ENCODE measurements at places on chromosomes 6 and 20.

- no peak for DNase-seq
Measured at GRCh38 chr6:139108378-139108777, 26.5 kb upstream of the HECA start.

GRCh38 chr20:41750137-41750536 lies 132.0 kb upstream of the CHD6 start:
- no peak for DNase-seq

DNA sequence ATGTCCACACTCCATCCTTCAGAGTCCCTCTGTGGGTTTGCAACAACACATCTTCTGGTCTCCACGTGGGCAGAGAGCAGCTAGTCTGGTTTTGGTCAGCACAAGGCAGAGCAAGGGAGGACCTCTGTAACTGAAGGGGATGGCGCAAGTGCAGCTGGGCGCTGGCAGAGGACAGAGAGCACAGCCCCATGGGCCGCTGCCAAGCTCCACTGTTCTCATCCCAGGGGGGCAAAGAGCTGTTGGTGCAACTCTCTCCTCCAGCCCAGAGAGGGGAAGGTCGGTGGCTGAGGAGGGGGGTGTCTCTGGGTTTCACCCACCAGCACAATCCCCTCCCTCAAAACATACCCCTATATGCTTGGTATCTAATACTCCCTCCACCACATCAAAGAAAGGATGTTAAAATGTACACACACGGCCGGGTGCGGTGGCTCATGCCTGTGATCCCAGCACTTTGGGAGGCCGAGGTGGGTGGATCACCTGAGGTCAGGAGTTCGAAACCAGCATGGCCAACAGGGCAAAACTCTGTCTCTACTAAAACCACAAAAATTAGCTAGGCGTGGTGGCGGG lies 9.1 kb downstream of the ATP9A start:
- no peak for DNase-seq

- no peak for DNase-seq
Measured at GRCh38 chr6:124234801-124235200, 431.1 kb downstream of the NKAIN2 start.

DNA sequence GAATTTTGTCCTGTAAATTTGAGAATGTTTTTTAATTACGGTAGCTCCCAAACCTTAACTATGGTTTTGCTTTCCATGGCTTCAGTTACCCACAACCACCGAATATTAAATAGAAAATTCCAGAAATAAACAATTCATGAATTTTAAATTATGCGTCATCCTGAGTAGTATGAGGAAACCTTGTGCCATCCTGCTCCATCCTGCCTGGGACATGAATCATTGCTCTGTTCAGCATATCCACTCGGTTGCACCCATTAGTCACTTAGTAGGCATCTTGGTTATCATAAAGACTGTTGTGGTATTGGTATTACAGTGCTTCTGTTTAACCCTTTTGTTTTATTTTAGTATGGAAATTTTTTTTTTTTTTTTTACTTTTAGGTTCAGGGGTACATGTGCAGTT lies 39.7 kb downstream of the KCNS1 start:
- peak; percentile 88 for DNase-seq

- no peak for DNase-seq
Measured at GRCh38 chr20:23215344-23215995, 129.3 kb upstream of the CD93 start.

DNA sequence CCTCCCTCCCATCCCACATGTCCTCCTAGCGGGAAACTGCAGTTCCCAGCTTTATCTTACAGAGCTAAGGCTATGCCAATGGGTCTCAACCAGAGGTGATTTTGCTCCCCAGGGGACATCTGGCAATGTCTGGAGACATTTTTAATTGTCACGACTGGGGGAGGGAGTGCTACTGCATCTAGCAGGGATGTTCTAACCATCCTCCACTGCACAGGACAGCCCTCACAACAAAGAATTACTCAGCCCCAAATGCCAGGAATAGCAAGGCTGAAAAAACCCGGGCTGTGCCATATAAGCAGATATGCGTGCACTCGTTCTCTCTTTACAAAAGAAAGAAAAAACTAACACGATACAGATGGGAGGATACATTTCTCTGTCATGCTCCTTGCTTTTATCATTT lies 8.5 kb downstream of the MRPS18A start:
- no peak for DNase-seq

DNA sequence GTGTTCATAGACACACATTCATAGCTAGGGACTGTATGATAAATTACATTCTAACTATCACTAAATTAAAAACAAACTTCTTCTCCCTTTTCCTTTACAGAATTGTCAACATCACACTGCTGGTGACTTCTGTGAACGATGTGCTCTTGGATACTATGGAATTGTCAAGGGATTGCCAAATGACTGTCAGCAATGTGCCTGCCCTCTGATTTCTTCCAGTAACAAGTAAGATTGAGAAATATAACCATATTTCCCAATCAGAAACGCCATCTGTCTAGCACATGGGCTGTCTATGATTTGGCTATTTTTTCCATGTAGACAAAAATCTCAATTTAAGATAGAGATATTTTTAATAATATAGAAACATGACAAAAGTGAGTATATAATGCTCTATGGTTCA lies 367.7 kb downstream of the ARHGAP18 start:
- no peak for DNase-seq

GRCh38 chr20:56212091-56212490 lies 36.4 kb upstream of the MC3R start:
- no peak for DNase-seq

DNA sequence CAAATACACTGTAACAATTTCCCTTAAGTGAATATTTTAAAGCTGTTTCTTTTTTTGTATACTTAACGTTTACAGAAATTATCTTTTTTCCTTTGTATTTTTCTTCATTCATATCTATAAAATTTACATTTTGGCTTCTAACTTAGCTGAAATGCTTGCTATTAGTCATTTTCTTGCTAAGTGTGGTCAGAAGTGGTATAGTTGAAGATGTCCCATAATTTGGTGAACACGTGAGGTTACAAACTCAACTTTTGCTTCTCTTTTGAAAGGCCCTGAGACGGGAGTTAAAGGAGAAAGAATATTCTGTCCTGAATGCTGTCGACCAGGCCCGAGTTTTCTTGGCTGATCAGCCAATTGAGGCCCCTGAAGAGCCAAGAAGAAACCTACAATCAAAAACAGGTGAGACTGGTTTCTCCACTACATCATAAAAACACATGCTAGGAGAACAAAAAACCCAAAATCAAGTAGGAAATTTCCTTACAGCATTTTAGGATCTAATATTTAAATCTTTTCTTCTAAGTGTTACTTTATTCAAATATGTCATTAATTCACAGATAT lies 445.0 kb downstream of the UTRN start:
- DNase-seq: no peak

- no peak for DNase-seq
Measured at GRCh38 chr6:131782764-131783163, 25.1 kb upstream of the ENPP1 start.

DNA sequence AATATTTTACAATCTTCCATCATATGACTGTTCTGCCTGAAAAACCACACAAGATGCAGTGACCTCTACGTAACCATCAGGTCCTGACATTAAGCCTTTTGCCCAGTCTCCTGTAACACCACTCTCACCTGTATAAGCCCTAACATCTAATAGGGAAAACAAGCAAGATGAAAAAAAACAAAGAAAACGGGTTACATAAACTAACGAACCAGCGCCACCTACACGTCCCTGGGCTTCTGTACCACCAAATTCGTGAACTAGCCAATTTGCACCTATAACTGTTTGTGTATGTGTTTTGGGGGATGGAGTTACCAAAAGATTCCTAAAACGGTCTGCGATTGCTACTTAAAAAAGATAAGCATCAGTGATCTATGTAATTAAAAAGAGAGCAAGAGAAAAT lies 70.2 kb downstream of the BLOC1S5 start:
- DNase-seq: no peak

All from non-pigmented ciliary epithelial cell (primary cell).